KG1 (cell line): ENCODE measurements at places on chromosomes 12 and 14.

DNA sequence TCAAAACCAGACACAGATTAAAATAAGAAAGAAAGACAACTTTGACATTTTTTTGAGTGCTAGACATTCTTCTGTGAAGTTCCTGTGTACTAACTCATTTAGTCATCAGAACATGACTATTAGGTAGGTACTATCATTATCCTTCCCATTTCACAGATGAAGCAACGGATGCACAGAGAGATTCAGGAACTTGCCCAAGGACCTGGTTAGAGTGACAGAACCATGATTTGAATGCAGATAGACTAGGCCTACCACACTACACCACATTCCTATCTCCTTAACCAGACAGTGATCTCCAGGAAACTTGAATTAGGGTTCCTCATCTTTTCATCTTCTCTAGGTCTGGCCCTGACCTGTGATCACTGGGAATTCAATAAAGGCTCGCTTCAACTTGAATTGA, 54.4 kb upstream of the MED13L start:
- no peak for DNase-seq

DNA sequence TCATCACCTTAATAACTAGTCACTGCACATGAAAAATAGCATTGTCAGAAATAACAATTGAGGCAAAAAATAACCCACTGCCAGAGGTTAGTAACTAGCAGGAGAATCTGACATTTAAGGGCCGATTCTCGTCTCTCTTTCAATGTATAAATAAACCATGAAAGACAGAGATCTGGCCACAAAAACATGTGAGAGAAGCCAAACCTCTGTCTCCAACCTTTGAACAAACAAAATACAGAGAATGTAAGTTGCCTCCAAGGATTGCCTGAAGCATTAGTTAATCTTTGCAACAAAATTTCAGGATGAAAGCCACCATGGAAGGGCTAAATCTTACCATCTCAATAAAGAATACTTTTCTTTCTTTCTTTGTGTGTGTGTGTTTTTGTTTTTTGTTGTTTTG, 257.4 kb upstream of the TMTC1 start:
- DNase-seq: no peak

GRCh38 chr12:18864900-18865561, 127.1 kb downstream of the CAPZA3 start:
- no peak for DNase-seq

- DNase-seq: no peak
These were observed 178.8 kb downstream of the GRIP1 start for GRCh38 chr12:66500091-66500490.

GRCh38 chr14:94970941-94971730, 186.2 kb downstream of the DICER1 start:
- no peak for DNase-seq

DNA sequence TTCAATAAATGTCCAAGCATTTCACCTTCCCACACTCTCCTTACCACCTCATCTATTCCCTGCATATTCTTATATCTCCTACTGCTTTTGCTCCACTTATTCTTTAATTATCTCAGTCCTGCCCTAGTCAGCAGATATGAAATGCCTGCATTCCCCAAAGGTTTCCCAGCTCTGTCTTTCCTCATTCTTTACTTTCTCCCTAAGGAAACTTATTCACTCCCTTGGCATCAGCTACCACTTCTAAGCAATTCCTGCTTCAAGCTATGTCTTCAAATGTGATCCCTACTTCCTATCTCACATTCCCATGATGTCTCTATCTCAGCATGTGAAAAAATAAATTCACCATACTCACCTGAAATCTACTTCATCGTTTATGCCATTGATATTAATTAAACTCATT, 111.8 kb downstream of the CAPZA3 start:
- DNase-seq: no peak

- no peak for DNase-seq
These were observed 150.3 kb downstream of the LRRK2 start for GRCh38 chr12:40375076-40375475.

- no peak for DNase-seq
These were observed 73.1 kb upstream of the FBRSL1 start for GRCh38 chr12:132416827-132417226.

- no peak for DNase-seq
These were observed 40.7 kb downstream of the PTPRQ start for GRCh38 chr12:80484746-80485145.

DNA sequence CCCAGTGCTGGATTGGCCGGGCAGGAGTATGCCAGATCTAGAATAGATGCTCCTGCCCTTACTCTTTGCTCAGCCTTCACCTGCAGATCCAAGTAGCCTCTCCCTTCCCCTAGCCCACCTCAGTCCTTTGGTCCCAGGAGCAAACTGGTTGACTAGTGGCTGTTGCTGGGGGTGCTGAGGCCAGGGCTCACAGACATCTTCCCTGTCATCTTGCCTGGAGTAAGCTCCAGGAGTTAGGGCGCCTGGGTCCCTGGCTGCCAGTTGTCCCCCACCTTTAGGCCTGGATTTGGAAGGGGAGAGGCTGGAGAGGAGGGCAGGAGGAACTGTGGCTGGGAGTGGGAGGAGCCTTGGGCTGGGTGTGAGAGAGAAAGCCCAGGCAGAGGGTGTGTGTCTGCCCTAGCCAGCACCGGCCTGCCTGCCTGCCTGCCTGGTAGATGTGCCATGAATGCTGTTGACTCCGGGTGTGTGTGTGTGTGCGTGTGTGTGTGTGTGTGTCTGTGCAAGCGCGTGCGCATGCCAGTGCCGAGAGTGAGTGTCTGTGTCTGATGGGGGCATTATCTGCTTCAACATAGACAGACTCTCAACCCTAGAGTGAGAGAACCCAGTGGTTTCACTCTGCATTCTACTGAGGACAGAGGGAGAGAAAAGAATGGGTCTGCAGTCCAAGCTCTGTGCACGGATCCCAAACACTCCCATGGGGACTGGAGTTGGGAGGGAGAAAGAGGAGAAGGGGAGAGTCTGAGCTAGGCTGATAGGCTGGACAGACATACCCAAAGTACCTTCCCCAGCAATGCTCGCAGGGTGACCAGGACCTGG, 845 bp upstream of the RARG start:
- no peak for DNase-seq

- DNase-seq: no peak
These were observed 167.5 kb upstream of the FKBP4 start for GRCh38 chr12:2627076-2627834.

DNA sequence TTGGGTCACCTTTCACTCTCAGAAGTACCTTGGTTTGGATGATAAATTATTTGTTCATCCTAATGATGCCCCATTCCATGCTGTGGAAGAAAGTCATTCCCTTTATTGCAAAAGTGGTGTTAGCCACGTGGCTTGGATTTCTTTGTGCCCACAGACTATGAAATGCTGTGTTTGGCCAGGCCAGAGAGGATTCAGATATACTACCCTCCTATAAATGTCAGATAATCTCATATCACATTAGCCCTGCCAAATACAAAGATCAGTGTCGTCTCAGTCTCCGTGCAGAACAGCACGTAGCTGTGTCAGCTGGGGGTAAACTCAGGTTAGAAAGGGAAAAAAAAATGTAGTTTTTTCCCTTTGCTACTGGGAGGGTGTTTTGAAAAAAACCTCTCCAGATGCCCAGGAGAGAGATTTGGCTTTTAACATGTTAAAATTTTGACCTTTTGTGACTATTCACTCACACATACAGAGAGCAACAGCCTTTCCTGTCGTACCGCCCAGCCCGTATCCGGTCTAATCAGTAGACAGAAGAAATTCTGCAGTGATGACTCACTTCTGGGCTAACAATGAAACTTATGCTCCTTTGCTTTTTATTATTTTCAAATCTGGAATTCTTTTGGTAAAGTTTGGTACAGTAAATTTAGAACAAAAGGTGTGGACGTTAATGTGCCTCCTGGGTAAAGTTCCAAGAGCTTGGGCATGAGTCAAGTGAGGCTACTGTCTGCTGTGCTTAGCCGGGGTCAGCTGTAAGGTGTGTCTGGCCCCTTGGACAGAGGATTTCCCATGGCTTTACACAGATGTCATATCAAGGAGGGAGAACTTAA, 8.5 kb upstream of the PTPRB start:
- DNase-seq: peak; percentile 38

GRCh38 chr12:64696080-64696741, 63.0 kb downstream of the GNS start:
- no peak for DNase-seq

GRCh38 chr12:92558806-92559205, 144.0 kb upstream of the PLEKHG7 start:
- DNase-seq: no peak

DNA sequence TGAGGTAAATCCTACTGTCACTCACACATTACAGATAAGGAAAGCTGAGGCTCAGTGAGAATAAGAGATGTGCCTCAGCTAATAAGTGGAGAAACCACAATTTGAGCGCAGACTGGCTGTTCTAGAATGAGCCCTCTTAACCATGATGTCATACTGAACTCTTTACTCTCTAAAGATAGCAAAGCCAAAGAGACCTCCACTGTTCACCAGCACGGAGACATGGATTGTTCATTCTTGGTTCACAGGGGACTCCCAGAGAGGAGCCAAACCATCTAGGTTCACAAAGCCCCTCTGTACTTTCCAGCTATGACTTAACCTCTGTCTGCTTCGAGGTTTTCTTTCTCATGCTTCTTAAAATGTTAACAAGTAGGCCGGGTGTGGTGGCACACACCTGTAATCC, 32.7 kb upstream of the YARS2 start:
- no peak for DNase-seq
